Psoas muscle (tissue), 8 donors: ENCODE measurements at places on chromosomes 5 and 9. TPM values are rescaled to one million over a fixed set of nuclear protein-coding genes. Genes with fewer than 3 reads are reported as not detected.

The COL23A1 gene
- polyA plus RNA-seq: 0.69 TPM

The DEPDC1B gene
- not detected for polyA plus RNA-seq

The SERINC5 gene
- polyA plus RNA-seq: 1.8 TPM

The IFNA13 gene
- not detected for polyA plus RNA-seq

The LCN15 gene
- 0.14 TPM for polyA plus RNA-seq

The SLCO4C1 gene
- polyA plus RNA-seq: 0.03 TPM

The NEUROG1 gene
- not detected for polyA plus RNA-seq

The CAVIN4 gene
- polyA plus RNA-seq: 59.2 TPM

The ARSK gene
- polyA plus RNA-seq: 8.5 TPM

The ERAP2 gene
- polyA plus RNA-seq: 4.4 TPM

The PRDM9 gene
- polyA plus RNA-seq: not detected

The CER1 gene
- not detected for polyA plus RNA-seq

The GDNF gene
- polyA plus RNA-seq: 1.9 TPM

The NTRK2 gene
- polyA plus RNA-seq: 0.65 TPM

The FAM219A gene
- 25.4 TPM for polyA plus RNA-seq

The JADE2 gene
- 10.1 TPM for polyA plus RNA-seq

The NOXA1 gene
- polyA plus RNA-seq: 1.0 TPM

The TRIP13 gene
- 0.44 TPM for polyA plus RNA-seq

The CDH9 gene
- polyA plus RNA-seq: not detected

The OR13C9 gene
- polyA plus RNA-seq: not detected

The ABO gene
- 0.03 TPM for polyA plus RNA-seq

The WDR38 gene
- polyA plus RNA-seq: not detected

The DAB2 gene
- 5.7 TPM for polyA plus RNA-seq

The FBLL1 gene
- not detected for polyA plus RNA-seq

The ISL1 gene
- polyA plus RNA-seq: 0.07 TPM

The LTC4S gene
- polyA plus RNA-seq: 2.1 TPM

The SPINK1 gene
- polyA plus RNA-seq: 1.6 TPM

The IQGAP2 gene
- 1.4 TPM for polyA plus RNA-seq

The PRSS3 gene
- polyA plus RNA-seq: not detected

The LRSAM1 gene
- polyA plus RNA-seq: 17.1 TPM

The NDUFA8 gene
- polyA plus RNA-seq: 231 TPM

The FOXD1 gene
- polyA plus RNA-seq: 0.17 TPM

The ROPN1L gene
- polyA plus RNA-seq: 0.16 TPM

The ZFP62 gene
- polyA plus RNA-seq: 6.0 TPM

The MZB1 gene
- polyA plus RNA-seq: 0.25 TPM

The CREBRF gene
- 6.6 TPM for polyA plus RNA-seq

The NIPAL4 gene
- polyA plus RNA-seq: 0.18 TPM

The HAVCR1 gene
- polyA plus RNA-seq: not detected

The PCDHB8 gene
- 0.26 TPM for polyA plus RNA-seq

The C6 gene
- polyA plus RNA-seq: 0.13 TPM

The ZNF354C gene
- 1.5 TPM for polyA plus RNA-seq

The MLANA gene
- not detected for polyA plus RNA-seq

The ACTBL2 gene
- polyA plus RNA-seq: not detected

The HAPLN1 gene
- polyA plus RNA-seq: not detected

The PCDHB16 gene
- polyA plus RNA-seq: 0.34 TPM

The GPR151 gene
- polyA plus RNA-seq: not detected

The NR5A1 gene
- 0.01 TPM for polyA plus RNA-seq

The GBGT1 gene
- polyA plus RNA-seq: 2.7 TPM

The ANKRD31 gene
- polyA plus RNA-seq: not detected

The INSL4 gene
- polyA plus RNA-seq: not detected

The GRM6 gene
- polyA plus RNA-seq: not detected
